ENCODE measurements at places on chromosomes 3 and 15.

DNA sequence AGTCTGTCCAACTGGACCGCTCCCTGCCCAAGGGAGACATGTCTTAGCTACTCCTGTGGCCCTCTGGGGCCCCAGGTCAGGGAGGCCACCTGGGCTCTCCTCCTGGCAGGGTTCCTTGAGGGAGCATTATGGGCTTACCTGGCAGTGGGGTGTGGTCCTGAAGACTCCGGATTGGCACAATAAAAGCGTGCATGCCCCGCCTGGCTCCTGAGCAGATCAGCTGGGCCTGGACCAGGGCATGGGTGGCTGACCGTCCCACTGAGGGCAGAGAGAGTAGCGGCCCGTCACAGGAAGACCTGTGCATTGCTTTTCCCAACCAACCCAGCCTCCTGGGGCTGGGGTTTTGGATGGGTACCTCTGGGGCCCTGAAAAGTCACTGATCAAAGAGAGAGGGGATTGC lies 5.4 kb downstream of the ACOX2 start:
- no peak for DNase-seq

DNA sequence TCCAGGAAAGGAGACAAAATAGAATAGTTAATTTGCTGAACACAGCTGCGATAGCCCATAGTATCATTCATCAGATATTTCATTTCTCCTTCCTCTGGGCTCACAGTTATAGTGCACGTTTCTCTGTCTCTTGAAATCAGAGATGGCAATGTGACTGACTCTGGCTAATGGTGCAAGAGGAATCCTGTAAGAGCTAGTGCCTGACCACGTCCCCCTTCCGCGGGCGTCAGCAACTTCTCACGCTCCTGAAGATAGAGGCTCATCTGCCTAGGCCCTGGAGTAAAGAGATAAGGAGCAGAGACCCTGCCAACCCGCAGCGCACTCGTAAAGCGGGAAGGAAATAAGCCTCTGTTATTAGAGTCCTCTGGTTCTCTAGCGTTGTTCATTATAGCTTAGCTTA lies 391.8 kb downstream of the VPS13C start:
- DNase-seq: no peak

- DNase-seq: no peak
Observed at GRCh38 chr3:174938102-174938501, 79.0 kb downstream of the NAALADL2 start.

DNA sequence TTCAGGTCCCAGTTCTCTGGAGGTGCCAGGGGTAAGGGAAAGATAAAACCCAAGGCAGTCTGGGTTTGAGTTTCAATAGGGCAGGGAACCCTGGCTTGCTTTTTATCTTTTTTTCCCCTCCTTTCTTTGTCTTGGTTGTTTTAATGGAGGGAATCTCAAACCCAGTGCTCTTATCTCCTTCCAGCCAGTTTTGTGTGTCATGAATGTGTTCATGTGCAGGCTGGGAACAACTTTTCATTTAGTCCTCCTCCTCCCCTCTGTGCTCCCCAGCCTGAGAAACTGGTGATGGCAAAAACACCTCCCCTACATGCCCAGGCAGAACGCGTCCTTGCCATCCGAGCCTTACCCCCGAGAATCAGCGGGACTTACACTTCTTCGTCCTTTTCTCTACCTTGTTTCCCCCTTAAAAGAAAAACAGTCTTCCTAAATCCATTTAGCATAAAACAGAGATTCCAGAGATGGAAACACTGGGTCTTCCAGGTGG lies 10.9 kb downstream of the SEMA3G start:
- DNase-seq: no peak

DNA sequence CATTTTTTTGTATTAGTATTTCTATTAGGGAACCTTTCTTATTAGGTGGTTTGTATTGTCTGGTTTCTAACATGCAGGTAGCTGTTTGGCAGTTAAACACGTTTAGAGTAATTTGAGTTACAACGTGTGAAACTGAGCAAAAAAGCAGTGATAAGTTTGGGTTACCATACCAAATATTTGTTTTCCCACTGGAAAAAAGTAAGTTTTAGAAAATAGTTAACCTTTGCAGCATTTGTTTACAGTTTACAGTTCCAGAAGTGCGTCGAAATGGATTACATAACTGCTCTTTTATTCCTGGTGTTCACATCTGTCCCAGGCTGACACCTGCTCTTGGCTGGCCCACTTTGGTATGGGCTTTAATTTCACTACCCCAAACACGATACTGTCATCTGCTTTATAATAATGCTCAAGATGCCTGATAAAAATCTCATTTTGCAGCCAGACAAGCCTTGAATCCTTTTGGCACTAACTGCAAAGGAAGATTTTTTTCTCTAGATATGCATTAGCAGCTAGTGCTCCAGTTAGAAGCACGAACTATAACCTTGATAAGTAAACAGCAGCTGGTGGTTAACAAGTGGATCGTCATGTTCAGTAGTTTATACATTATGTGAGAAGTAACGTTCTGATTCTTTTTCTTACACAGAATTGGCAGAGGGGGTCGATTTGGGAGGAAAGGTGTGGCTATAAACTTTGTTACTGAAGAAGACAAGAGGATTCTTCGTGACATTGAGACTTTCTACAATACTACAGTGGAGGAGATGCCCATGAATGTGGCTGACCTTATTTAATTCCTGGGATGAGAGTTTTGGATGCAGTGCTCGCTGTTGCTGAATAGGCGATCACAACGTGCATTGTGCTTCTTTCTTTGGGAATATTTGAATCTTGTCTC lies 5.3 kb downstream of the EIF4A2 start:
- DNase-seq: no peak

DNA sequence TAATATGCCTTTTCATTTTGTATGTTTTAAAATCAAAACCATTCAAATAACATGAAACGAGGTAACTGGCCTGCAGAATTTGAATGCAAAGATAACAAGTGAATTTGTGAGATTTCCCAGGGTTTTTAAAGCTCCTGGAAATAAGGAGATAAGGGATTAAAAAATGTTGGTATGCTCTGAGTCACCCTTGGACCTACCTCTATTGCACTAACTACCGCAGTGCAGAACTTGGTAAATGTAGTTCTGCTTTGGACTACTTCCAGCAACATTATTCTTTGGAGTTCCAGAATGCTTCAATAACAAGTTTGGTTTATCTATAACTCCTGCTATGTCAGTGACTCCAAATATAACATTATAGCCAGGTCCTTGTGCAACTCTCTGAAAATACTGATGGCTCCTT lies 201.7 kb downstream of the GAP43 start:
- DNase-seq: no peak

DNA sequence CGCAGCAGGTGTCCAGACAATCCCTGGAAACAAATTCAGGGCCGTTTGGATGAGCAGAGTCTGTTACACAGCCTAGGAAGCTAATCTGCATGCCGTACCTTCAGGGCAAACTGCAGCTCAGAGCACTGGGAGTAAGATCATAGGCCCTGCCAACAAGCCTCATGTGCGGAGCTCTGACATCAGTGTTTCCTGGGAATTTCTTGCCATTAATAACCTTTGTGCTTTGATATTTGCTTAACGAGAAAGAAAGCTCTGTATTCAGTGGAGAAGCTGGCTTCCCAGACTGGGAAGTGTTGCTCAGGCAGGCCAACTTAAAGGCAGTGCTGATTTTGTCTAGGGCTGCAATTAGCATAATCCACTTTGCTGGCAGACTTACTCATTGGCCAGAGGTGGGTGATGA lies 116.1 kb upstream of the KLHL25 start:
- DNase-seq: no peak

- DNase-seq: no peak
Observed at GRCh38 chr15:67194171-67195114, 60.0 kb downstream of the AAGAB start.

GRCh38 chr3:179972881-179973423 lies 63.8 kb downstream of the PEX5L start:
- no peak for DNase-seq

- DNase-seq: no peak
Observed at GRCh38 chr3:109265295-109265694, 51.0 kb downstream of the DPPA2 start.

DNA sequence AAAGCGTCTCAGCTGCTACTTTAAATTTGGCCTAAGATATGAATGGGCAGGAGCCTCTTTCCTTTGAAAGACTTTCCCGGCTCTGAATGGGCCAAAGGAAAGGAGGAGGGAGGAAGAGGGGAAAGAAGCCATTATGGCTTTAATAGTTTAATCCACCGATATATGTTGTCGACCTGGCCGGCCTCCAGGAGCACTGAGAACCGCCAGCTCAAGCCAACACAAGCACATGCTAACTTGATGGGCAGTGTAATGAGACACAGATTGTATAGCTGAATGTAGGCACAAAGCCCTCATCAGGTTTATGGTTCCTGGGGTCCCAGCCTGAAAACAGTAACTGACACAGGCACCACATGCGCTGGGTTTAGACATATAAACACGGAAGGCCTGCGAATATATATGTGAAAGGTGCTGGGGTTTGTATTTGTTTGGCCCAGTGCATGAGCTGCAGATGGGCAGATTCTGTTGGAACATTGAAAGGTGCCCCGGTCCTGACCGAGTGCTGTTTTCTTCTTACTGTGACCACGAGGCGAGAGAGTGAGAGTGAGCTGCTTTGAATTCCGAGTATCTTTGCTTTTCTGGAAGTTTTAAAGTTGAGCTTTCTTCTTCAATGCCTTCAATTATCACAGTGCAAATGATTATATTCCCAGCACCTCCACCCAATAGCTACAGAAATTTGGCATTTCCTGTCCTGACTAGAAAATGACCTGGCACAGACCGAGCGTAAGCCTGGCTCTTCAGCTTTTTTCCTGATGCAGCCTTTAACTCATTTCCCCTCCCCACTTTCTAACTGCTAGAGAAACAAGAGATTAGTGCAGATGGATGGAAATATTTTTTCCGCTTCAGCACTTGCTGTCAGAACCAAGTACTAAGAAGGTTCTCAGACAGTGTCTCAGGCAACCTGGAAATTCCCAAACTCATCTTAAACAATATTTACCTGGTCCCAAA lies 267.3 kb downstream of the RORA start:
- DNase-seq: no peak

DNA sequence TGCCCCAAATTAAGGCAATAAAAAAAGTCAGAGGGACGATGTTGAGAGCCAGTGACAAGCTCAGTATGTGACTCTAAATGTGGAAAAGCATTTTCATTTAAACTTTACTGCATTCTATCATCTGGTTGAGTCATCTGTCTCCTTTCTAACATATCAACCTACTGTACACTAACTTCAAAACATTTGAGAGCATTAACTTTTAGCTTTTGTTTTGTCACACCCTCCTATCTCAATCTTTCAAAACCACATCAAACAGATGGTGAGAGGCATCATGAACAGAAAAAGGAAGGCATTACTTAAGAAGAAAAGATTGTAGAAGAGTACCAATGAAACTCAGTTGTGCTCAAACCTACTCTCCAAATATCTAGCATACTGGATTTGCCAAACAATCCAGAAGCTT lies 4.8 kb downstream of the LRRC58 start:
- no peak for DNase-seq

DNA sequence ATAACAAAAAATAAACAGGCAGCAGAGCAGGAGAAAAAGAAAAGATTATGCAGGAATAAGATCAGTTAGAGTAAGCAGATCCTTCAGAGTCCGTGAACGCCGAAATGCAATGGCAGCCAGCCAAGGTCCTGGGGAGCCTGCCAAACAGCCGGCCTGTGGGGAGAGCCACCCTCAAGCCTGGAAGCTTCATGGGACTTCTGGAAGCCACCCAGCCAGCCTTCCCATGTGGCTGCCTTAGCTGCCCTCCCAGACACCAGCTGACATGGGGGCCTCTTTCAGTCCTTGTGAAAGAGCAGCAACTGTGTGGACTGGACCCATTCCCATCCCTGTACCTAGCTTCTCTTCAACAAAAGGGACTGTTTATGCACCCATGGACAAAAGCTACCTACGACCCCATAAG lies 64.9 kb upstream of the RAD18 start:
- no peak for DNase-seq

DNA sequence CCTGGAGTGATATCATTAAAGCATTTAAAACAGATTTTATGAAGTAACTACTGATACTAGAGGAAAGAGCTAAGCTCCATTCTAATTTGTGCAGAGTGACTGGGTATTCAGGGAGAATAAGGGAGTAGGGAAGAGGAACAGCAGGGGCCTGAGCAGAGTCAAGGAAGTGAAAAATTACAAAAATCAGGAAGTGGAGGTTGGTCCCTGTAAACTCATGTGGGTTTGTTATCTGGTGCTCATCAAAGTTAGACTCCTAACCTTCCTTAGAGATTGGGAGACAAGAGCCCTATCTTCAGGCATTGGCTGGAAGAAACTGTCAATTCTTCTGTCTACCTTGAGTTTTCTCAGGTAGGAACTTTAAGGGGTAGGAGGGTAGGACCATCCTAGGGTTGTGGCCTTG lies 82.5 kb downstream of the NEK11 start:
- DNase-seq: no peak

GRCh38 chr15:97126553-97127233 lies 796.2 kb downstream of the NR2F2 start:
- no peak for DNase-seq

DNA sequence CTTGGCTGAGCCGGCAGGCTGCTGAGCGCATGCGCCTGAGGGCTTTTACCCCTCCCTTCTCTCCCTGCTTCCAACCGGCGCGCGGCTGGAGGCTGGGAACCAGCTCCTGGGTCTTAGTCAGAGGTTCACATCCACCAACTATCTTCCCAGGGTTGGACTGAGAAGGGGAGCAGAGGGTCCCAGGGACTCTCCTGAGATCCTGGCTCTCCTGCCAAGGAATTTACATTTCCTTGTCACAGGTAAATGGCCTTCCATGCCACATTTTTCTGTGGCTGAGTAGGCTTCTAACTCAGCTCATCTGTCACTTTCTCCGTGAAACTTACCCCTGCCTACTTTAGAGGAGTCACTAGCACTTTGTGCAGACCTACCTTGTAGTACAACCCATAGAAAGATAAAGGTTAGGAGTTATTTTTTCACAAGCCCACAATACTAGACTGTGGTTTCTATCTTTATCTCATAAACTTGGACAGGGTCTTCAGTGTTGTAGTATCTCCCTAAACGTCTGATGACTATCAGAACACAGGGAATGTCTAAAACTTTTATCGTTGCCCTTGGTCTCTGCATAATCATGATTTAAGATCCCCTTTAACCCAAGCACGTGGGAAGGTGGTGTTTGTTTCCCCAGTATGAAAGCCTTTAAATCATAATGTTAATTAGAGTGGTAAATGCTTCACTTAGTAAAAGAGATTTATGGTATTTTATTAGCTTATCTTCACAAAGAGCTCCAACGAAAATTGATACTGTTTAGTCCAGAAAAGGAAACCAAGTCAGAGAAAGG lies 638 bp upstream of the TBC1D5 start:
- DNase-seq: no peak

DNA sequence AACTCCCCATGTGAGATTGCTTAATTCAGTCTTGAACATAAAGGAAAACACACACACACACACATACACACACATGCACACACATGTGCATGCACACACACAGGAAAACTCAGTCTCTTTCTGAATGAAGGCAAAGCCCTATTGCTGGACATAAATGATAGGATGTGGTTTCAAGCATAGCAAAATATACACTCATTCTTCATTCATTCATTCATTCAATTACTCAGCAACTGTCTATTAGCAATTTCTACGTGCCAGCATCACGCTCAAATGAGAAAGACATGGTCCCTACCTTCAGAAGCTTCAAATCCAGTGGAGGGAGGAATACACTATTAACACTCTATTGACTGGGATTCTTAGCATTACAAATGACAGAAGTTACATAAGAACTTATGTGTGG lies 41.8 kb upstream of the UBE2E2 start:
- DNase-seq: no peak
